ENCODE measurements at places on chromosomes 7 and 10.

DNA sequence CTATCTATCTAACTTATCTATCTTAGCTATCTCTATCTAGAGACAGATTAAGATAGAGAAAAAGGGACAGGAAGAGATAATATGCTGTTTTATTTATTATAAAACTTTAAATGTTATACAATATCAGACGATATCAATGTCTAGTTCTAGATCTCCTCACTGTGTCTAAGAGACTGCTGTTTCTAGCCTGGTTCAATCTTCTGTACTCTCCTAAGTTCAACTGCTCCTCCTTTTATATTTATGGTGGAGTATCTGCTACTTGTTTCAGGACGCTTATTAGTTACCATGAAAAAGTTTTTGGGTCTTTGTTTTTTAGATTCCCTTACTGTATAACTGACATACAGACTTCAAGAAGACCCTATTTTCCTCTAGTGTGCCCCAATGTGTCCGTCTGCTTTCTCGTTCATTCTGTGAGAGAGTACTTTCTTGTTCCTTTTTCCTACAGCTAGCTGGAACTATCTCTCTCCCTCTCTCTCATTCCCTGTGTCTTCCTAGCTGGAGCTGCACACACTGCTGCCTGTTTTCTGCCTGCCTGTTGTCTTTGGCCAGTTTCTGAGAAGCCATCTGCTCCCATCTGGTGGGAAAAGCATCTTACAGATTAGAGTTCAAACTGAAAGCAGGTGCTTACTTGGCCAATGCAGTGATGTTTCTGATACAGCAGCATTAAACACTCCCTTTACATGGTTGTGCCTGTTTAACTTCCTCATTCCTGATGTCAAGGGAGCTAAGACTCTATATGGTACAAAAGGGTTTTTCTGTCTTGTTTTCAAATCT is 49.4 kb upstream of the ARL4A start:
- no peak for DNase-seq

GRCh38 chr7:75819711-75820110 is 6.1 kb upstream of the CCL24 start:
- no peak for DNase-seq

DNA sequence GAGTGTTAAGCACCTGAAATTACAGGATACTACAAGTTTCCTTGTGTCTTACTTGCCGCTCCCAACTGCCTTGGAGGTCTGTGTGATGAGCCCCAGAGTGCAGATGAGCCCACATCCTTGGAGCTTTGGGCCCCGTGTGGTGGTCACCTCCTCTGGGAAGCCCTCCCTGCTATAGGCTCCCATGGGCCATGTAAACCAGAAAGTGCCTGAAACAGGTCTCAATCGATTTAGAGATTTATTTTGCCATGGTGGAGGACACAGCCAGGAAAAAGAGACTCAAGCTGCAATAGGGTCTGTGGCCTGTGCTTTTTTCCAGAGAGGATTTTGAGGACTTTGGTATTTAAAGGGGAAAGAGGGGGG is 89.4 kb upstream of the KCTD7 start:
- no peak for DNase-seq

DNA sequence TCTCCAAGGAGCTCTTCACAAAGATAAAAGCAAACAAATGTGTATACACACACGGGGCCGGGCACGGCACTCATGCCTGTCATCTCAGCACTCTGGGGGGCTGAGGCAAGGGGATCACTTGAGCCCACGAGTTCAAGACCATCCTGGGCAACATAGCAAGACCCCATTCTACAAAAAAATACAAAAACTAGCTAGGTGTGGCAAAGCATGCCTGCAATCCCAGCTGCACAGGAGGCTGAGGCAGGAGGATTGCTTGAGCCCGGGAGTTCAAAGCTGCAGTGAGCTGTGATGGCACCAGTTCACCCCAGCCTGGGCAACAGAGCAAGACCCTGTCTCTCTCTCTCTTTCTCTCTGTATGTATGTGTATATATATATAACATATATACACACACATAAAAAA is 22.3 kb downstream of the TTYH3 start:
- no peak for DNase-seq

GRCh38 chr7:27143950-27144780 is 684 bp upstream of the HOXA5 start:
- DNase-seq = no peak

DNA sequence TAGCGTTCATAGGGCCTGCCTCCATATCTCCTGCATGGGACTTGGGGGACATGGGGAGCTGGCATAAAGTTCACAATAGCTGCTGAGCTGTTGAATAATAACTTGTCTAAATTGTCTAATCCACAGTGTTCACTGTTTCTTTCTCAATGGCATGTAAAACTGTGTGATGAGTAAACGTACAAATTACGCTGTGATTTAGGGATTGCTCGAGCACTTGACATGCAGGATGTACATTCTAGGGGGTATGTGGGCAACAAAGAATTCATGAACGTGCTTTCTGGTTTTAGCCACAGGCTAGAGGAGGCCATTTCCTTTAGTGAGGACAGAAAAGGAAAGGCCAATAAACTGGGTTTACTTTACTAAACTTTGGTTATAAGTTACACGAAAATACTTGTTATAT is 534.2 kb upstream of the ZWINT start:
- DNase-seq = no peak

Data from fibroblast of skin of right biceps (primary cell).